ENCODE measurements at places on chromosomes 4 and X.

- DNase-seq = no peak
These were observed 85.6 kb downstream of the ANTXR2 start for GRCh38 chr4:79987401-79987800.

DNA sequence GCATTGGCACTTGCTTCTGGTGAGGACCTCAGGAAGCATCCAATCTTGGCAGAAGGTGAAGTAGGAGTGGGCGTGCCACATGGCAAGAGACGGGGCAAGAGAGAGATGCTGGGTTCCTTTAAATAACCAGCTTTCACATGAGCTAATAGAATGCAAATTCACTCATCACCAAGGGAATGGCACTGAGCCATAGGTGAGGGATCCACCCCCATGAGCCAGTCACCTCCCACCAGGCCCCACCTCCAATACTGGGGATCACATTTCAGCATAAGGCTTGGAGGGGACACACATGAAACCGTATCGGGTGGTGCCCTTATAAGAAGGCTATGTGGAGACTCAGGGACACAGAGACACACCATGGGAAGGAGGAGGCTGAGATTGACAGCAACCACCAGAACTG, 140.0 kb upstream of the MSX1 start:
- DNase-seq = no peak

DNA sequence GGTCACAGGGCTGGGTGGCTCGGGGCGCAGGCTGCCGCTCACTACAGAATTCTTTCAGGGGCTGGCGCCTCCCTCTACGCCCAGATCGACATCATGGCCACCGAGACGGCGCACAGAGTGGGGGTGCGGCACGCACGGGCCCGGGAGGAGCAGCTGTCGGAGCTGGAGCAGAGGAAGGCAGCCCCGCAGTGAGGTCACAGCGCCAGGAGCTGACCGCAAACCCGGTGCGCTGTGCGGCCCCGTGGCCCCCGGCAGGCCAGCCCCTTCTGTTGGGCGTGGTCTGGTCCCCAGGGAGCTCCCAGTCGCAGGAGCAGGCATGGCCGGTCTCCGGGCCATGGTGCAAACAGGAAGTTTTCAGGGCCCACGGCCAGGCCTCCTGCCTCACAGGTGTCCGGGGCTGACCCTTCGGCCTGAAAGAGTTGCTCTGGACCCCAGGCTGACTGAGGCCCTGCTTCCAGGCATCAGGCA, 31.6 kb downstream of the LRPAP1 start:
- DNase-seq = no peak

GRCh38 chrX:22351966-22352365, 79.3 kb downstream of the CBLL2 start:
- DNase-seq = no peak

DNA sequence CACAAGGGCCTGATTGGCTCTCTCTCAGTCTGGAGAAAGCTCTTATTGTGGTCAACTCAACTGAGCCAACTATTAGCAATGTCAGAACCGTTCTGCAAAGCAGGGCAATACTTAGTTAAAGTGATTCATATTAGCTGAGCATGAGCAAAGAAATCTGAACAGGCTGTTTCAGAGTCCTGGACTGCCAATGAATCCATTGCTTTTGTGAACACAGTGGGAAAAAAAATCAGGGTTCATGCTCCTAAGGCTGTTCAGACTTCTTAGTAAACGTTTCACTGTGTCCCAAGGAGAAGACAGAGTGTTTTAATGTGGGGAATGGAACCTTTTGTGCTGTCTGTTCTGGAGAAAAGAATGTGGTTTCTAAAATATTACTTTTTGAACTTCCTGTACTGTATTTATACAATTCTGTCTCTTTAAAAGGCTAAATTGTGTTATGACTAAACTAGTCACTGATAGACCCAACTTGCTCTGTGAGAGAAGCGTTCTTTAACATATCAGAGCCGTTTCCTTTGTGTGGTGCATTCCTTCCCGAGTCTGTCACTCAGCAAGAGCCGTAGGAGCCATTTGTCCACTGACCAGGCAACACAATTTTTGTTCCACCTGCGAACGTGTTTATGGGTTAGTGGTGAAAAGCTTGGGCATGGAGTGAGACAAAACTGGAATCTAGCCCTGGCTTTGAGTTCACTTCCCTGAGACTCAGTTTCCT, 366.1 kb downstream of the FBXO8 start:
- DNase-seq = no peak

GRCh38 chr4:83657336-83657735, 121.4 kb downstream of the GPAT3 start:
- no peak for DNase-seq

GRCh38 chrX:55109306-55109705, 20.5 kb downstream of the PAGE2 start:
- no peak for DNase-seq

- no peak for DNase-seq
These were observed 2.1 kb downstream of the HHIP start for GRCh38 chr4:144648042-144648441.

GRCh38 chr4:42460043-42460442, 62.8 kb downstream of the SHISA3 start:
- DNase-seq = no peak

DNA sequence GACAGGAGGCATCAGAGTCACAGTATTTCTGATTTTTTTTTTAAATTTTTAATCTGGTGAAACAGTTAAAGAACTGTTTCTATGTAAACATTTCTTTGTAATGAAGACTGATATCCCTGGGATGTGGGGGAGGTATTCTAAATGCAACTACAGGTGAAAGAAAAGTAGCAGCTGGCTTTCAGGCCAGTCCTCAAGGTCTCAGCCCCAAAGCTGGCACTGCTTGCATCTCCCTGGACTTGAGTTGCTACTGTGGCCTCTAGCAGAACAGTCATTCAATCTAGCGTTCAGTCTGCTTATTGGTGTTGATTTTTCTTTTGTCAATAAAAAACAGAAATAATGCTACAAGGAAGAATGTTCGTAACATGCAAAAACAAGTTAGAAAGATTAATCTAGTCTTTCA, 4.9 kb downstream of the MBNL3 start:
- DNase-seq = no peak

DNA sequence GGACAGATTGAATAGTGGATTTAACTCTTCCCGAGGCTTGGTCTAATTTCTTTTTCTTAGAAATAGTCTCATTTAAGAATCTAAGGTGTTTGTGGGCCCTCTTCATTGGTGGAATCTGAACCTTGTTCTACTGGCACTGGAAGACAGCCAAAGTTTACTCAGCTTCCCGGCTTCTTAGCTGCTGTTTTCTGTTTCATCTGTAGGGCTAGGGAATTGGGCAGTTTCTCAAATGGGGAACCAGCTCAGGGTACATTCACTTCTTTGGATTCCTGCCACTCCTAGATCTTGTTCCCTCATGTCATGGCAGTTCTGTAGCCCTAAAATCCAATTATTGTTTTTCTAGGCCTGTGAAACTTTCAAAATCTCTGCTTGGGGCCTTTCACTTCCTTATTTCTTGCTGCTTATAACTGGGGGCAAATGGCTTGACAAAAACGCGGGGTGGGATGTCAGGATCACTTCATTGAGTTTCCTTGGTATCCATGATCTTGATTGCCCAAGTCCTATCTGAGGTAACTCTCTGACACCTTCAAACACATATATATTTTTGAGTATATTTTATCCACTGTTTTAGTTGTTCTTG, 985.0 kb downstream of the C4orf33 start:
- DNase-seq = no peak

- DNase-seq = no peak
These were observed 512.8 kb downstream of the ANKRD50 start for GRCh38 chr4:124199755-124200154.

- DNase-seq = no peak
These were observed 8.4 kb downstream of the NDUFA1 start for GRCh38 chrX:119880076-119880475.

GRCh38 chr4:154465085-154465484, 26.5 kb downstream of the DCHS2 start:
- no peak for DNase-seq

- peak; percentile 53 for DNase-seq
These were observed 692.5 kb downstream of the CENPC start for GRCh38 chr4:66852843-66853242.

GRCh38 chrX:124699876-124700275, 353.5 kb downstream of the SH2D1A start:
- DNase-seq = no peak

- DNase-seq = no peak
These were observed 2.2 kb downstream of the AR start for GRCh38 chrX:67545893-67546495.

DNA sequence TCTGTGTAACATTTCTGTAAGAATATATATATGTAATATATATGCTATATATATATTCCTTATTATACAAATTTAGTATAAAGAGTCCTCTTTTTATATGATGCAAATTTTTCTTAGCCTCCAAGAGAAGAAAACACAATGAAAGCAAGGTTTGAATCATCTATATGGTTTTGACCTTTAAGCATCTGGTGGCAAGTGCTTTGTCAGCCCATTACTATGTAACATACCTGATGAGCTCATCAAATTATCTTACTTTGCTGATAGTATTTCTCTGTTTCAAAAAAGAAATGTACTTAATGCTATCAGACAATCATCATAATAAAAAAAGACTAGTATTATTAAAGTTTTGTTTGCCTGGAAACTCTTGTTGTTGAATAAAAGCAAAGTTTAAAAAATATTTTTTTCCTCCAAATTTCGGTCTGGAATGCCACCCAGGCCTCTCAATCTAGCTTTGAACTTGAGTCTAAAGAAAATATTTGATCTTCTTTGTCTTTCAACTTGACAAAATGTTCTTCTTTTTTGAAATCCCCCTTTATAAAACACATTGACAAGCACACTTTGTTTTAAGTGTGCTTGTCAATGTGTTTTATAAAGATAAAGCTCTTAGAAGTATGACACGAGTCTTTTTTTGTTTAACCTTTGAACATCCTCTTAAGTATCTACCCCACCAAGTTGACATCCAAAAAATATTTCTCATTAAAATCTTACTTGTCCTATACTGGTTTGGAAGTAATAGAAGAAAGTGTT, 26.2 kb downstream of the ZNF330 start:
- DNase-seq = no peak

DNA sequence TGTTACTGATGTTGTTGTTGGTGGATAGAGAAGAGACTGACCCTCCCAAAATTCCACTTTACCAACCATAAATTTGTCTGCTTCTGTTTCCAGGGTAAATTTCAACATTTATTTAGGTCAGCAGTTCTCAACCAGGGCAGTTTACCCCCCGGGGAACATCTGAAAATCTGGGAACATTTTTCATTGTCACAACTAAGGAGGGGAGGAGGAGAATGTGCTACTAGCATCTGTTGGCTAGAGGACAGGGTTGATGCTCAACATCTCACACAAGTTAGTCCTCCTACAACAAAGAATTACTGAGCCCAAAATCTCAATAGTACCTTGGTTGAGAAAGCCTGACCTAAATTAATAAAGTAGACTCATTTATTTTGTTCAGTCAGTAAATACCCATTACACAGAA, 25.7 kb downstream of the KCTD8 start:
- no peak for DNase-seq

DNA sequence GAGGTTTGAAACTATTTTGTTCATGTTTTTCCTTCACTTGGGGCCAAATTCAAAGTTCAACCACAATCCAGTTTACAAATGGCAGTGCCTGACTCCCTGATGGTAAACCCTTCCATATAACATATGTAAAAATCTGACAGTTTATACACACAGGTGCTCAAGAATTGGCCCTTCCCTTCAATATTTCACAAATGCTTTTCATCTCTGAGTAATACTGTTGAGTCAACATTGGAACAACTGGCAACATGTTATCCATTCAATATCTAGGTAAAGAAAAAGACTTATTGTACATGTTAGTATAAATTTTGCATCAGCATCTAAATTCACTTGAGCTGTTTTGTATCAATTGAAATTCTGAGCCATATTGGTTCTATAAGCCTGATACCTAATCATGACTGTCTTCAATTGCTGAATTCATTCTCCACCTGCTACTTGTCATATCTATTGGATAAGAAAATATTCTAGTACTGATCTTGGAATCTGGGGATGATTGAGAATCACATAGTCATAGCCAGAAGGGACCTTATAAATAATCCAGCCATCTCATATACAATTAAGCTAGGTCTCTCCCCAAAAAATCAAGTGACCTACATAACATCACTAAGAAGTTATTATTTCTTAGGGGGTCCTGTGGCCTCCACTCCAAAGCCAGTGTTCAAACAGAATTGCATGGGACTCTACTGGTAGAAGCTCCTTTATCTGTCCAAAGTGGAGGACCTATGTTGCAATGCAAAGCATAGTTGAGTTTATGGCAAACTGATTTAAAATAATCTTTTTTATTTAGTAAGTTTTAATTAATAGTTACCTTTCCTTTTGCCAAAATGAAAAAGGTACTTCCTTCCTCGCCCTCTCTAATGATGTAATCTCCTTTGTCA, 61.9 kb downstream of the PRKG2 start:
- no peak for DNase-seq

DNA sequence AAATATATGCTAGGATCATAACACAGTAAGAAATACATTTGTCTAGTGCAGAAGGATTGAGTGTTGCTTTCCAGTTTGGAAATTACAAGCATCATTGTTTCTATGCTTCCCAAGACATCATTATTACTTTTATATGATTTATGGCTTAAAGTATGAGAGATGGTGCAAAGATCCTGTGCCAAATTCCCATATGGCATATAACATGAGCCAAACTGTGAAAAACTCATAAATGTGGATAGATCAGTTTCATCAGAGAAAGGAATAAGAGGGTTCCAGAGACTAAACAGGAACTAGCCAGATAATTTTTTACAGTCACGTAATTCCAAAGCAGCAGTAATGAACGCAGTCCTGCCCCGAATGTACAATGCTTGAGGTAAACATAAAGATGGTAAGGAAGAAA, 126.3 kb downstream of the PRDM5 start:
- no peak for DNase-seq

GRCh38 chr4:30728311-30728710, 8.1 kb downstream of the PCDH7 start:
- DNase-seq = no peak

- no peak for DNase-seq
These were observed 8.9 kb downstream of the FATE1 start for GRCh38 chrX:151724563-151725337.

GRCh38 chr4:15884666-15885065, 53.9 kb downstream of the FGFBP1 start:
- no peak for DNase-seq

GRCh38 chr4:2574863-2575262, 38.4 kb downstream of the FAM193A start:
- no peak for DNase-seq

DNA sequence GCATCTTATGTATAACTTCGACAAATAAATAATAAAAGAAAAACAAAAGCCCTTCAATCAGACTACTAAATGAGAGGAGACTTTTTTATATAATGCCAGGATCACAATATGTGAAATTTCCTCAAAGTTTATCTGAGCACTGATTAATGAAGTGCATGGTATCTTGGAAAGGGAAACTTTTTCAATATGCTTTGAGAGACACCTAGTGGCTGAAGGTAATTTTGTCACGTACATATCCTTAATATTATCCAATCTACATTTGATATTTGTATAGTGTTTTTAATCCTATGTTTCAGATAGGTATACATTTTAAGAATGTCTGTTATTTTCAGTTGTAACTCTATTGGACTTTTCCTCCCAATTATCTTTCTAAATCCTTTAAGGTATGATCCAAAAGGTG, 146.8 kb downstream of the KLHL4 start:
- no peak for DNase-seq

- DNase-seq = no peak
These were observed 7.9 kb downstream of the CXCL6 start for GRCh38 chr4:73844345-73844744.

Data from CMK (cell line).